Suprapubic skin (tissue), 4 donors: ENCODE measurements at places on chromosomes 2 and 18. TPM values are rescaled to one million over a fixed set of nuclear protein-coding genes. Genes with fewer than 3 reads are reported as not detected.

- no peak for DNase-seq
These were observed 55.7 kb downstream of the NCAPH start for GRCh38 chr2:96391153-96391827.

DNA sequence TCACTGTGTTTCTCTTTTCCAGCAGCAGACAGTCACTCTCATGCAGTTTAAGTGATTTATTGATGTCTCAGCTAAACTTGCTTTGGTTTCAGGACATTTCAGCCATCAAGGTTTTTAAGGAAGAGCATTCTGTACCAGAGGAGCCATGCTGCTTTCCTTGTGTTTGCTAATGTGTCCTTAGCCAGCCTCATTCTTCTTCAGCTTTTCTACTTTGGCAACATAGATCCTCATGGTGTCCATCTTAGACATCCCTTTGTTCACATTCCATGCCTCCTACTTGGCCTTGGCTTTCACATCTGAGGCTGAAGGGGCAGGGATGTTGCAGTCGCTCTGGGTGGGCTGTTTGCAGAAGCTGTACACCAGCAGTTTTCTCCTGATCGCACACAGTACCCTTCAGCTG lies 68.2 kb downstream of the OTX1 start:
- no peak for DNase-seq

- no peak for DNase-seq
These were observed 24.2 kb upstream of the UGT1A8 start for GRCh38 chr2:233593201-233593600.

Gene CFC1
- not detected for total RNA-seq

Gene FEZ2
- total RNA-seq = 25.1 TPM

DNA sequence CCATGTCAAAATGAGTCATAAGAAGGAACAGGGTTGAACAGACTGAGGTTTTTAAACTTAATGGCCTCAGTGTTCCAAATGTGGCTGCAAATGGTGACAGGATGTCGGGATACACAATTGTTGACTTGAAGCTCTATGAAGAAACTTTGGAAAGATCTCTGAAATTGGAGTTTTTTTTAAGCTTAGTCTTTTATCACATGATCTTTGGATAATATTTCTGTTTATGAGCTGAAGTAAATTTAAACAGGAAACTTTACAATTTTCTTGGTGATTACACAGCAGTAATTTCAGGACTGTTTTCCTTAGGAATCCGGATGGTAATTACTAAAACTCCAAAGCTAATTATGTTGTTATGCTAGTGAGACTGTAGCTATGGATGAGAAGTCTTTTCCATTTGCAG lies 199.1 kb upstream of the NRXN1 start:
- DNase-seq = no peak

Gene KIAA2012
- total RNA-seq = not detected

Gene COL3A1
- total RNA-seq = 37.6 TPM

- no peak for DNase-seq
These were observed 12.6 kb downstream of the GPR35 start for GRCh38 chr2:240637901-240638345.

DNA sequence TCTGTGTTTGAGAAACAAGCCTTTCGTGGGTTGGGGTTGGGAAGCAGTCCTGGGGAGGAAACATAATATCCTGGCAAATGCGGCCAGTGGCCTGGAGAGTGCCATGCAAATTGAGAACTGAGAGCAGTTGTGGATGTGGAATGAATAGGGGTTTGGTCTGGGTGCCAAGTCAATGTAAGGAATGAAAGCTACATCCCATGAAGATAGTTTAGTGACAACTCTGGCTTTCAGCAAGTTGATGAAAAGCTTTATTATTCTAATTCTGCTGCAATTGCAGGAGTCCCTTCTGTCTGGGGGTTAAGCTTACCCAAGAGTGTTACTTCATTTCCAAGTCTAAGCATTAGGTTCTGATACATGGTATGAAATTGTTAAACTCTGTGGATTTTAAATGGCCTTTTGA lies 771.6 kb downstream of the DPP10 start:
- DNase-seq = no peak

- no peak for DNase-seq
These were observed 9.3 kb downstream of the PTH2R start for GRCh38 chr2:208415897-208416296.

DNA sequence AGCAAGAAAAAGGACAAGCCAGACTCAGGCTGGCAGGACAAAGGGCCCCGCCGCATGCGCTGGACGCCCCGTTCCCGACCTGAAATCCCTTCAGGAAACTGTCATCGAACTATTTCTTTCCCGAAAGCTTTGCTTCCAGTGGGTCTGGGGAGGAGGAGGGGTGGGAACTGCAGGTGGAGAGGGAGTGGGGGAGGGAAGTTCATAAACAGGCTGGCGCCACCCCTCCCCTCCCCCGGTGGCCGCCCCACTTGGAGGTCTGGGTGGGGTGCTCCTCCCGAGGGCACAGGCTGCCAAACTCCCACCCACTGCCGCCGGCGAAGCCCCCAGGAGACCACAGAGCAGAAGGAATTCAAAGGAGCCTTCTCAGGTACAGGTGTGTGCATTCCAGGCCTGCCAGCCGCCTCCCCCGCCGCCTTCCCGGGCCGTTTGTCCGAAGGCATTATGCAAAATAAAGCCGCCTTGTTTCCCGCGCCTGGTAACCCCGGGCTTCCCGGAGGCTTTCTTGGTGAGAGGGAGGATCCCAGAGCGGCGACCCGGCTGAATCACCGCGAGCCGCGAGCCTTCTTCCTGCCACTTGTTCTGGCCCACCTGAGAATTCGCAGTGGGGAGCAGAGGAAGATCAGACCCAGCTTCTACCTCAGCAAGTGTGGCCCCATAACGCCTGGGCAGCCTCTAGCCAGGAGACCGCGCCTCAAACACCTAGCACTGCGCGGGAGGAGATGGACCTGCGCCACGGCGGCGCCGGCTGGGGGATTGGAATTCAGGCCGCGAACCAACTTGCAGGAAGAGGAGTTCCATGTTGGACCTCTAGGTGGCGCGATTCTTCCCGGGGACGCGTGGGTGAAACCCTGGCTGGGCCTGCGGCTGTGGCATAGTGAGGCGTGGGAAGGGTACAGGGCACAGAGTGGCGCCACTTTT lies 101.9 kb downstream of the FOXI3 start:
- DNase-seq = no peak
